Stimulated activated CD8-positive, alpha-beta memory T cell treated with anti-CD3 and anti-CD28 coated beads, Interleukin-7, amount 100 ng/mL, for 4 hours (primary cell): ENCODE measurements at places on chromosomes 16 and 17.

DNA sequence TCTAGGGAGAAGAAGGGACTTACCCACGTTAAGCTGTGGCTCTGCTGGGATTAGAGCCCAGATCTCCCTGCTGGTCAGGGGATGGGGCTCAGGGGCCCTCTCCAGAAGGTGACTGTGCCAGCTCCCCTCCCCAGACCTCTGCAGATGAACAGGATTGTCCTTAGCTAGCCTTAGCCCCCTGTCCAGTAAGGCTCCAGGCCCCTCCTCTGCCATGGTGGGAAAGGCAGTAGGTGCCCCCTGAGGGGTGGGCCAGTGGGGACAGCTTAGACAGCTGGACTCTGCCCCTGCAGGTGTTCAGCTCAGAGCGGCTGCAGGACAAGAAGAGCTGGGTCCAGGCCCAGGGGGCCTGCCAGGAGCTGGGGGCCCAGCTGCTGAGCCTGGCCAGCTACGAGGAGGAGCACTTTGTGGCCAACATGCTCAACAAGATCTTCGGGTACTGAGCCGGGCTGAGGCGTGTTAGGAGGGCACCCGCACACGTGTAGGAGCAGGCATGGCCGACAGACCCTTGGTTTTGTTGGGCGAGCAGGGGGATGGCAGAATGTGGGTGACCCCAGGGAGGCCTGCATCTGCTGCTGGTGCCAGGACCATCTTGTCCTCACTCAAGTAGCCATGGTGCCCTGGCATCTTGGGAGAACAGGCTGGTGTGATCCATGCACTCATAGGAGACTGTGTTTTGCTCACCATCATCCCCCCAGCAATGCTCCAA lies 50.9 kb downstream of the MRC2 start:
- DNase-seq = no peak

GRCh38 chr16:10296956-10297340 lies 88.9 kb upstream of the ATF7IP2 start:
- no peak for DNase-seq

DNA sequence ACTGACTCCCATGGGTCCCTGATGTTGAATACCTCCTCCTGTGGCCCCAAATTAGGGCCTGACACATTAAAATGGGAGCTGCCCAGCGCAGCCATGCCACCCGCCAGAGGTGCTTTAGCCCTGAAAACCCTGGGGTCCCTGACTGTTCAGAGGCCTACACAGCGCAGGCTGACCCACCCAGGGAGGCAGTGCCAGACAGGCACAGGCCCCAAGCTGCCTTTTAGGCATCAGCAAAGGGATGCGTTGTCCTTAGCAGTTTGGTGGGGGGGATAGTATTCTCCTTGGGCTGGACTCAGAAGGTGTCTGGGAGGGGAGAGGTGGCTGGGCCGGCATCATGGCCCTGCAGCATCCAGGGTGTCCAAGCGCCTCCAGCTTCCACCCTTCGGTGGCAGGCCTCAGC lies 1.4 kb downstream of the RAPGEFL1 start:
- no peak for DNase-seq

DNA sequence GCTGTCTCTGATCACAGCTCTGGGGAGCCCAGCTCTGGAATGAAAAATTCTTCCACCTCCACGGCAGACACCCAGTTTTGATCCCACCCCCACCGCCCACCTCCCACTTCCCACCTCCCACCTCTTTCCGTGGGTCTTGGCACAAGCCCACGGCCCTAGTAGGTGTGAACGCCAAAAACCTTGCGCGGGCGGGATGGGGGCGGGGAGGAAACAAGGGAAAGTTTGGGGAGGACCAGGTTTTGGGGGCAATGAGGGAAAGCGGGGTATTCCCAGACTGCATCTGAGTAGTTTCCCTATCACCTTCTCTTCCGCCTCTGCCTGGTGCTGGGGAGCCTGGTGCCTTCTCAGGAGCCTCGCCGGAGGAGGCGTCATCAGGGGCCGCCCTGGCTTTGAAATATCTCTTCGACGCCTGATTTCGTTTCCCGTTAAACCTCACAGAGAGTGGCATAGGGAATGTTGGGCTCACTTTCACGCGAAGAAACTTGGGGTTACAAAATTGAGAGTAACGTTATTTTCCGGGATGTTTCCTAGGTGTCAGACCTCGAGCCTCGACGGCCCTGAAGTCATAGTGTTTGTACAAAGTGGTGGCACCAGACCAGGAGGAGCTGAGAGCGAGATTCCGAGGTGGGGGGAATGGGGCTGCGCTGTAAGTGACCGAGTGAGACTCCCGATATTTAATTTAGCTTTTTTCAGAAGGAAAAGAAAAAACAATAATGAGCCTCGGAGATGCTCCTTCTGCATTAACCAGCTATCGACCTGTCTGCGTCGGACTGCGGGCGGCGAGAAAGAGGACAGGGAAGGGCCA lies 1.6 kb upstream of the IRX3 start:
- DNase-seq = no peak

- no peak for DNase-seq
These were observed 48.4 kb downstream of the COTL1 start for GRCh38 chr16:84569382-84569987.

- DNase-seq = no peak
These were observed 6.7 kb downstream of the TOM1L1 start for GRCh38 chr17:54907376-54907775.

GRCh38 chr16:19700319-19700781 lies 17.7 kb downstream of the KNOP1 start:
- no peak for DNase-seq

DNA sequence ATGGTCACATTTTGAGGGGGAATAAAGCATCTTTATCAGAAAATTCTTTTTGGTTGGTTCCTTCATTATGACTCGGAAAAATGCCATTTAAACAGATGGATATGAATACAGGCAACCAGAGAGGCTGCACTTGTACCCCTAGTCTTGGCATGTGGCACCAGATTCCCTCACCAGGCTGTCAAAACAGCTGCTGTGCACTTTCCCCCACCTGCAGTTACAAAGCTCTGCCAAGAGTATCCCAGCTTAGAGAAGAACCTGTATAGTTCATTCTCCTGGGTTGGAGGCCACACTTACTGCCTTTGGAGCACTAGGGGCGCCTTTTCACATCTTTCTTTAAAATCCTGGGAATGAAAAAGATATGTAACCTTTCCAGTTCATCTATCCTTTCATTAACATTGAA lies 190.3 kb downstream of the KIF2B start:
- no peak for DNase-seq

DNA sequence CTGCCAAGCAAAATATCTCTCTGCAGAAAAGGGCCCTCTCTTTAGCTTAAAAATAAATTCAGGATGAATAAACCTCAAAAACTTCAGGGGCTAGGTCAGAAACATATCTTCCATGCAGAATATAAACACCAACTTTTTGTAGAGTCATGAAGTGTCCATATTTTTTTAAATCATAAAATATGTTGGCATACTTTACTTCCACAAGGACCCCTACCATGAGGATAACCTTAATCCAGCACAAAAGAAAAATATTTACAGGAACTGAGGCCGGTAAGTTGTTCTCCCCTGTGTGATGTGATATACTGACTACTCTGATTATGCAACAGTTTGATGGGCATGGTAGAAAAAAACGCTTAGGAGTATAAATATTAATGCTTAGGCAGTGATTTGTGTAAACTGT lies 264.8 kb upstream of the CDH11 start:
- no peak for DNase-seq

DNA sequence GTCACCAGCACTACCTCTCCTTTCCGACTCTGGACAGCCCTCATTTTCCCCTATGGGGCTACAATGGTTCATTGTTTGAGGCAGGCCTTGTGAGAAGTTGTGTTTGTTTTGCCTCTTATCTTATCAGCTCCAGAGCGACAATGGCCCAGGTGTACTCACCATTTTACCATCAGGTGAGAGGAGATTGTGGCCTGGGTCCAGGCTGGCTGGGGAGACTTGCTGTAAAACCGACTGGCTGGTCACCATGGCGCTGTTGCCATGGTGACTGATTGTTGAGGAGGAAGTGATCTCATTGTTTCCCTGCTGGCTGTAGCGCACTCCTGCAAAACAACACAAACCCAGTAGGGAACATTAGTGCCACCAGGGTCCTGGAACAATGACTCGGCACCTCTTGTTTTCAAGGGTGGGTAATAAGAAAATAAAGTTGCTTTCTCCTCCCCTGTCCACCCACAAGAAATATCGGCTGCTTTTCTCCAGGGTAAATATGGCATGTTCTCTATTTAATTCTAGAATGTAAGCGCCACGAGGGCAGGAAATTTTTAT lies 34.4 kb downstream of the HNF1B start:
- no peak for DNase-seq

GRCh38 chr16:8948831-8949230 lies 14.9 kb downstream of the USP7 start:
- no peak for DNase-seq

- no peak for DNase-seq
These were observed 470.1 kb downstream of the TOX3 start for GRCh38 chr16:52076801-52077201.

GRCh38 chr17:15006421-15007128 lies 258.6 kb downstream of the PMP22 start:
- DNase-seq = no peak

- DNase-seq = no peak
These were observed 36.5 kb downstream of the GSE1 start for GRCh38 chr16:85649411-85650134.

DNA sequence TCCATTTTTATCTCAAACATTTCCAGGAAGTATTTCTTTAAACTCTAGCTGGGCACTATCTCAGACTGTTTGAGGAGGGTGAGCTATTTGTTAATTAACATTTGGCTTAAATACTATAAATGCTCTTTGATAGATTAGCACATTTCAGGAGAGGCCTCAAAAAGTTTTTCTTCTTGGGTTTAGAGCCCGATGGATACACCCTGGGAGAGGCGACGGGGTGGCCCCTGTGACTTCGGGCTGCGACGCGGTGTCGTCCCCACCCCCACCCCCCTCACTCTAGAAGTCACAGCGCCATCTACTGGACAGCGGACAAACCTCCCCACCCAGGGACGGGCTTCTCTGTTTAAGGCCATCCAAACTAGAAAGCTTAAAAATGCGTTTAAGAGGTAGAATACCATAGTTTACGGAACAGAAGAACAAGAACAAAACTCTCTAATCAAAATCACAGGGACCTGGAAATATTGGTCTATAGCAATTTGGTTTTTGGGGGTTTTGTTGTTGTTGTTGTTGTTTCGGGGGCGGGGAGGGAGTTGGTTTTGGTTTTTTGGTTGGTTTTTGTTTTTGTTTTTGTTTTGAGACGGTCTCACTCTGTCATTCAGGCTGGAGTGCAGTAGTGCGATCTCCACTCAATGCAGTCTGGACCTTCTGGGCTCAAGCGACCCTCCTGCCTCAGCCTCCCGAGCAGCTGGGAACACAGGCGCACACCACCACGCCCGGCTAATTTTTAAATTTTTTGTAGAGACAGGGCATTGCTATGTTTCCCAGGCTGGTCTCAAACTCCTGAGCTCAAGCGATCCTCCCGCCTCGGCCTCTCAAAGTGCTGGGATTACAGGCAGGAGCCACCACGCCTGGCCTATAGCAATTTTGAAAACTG lies 254.4 kb downstream of the C16orf95 start:
- DNase-seq = no peak

DNA sequence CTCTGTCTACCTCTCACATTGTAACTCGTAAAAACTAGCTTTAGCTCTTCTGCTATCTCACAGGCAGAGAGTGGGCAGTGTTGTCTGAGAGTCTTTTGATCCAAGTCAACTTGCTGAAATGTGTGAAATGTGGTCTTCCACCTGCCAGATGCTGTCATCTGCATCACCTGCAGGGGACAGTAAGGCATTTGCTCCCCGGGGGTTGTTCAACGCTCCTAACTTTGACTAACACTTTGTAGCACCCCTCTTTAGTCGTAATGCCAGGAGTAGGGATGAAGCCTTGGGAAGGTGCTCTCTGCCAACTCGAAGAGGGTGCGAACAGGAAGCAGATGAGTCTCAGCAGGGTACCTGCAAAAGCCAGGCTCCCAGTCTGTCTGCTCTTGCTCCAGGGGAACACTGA lies 36.1 kb downstream of the SNX11 start:
- DNase-seq = no peak

DNA sequence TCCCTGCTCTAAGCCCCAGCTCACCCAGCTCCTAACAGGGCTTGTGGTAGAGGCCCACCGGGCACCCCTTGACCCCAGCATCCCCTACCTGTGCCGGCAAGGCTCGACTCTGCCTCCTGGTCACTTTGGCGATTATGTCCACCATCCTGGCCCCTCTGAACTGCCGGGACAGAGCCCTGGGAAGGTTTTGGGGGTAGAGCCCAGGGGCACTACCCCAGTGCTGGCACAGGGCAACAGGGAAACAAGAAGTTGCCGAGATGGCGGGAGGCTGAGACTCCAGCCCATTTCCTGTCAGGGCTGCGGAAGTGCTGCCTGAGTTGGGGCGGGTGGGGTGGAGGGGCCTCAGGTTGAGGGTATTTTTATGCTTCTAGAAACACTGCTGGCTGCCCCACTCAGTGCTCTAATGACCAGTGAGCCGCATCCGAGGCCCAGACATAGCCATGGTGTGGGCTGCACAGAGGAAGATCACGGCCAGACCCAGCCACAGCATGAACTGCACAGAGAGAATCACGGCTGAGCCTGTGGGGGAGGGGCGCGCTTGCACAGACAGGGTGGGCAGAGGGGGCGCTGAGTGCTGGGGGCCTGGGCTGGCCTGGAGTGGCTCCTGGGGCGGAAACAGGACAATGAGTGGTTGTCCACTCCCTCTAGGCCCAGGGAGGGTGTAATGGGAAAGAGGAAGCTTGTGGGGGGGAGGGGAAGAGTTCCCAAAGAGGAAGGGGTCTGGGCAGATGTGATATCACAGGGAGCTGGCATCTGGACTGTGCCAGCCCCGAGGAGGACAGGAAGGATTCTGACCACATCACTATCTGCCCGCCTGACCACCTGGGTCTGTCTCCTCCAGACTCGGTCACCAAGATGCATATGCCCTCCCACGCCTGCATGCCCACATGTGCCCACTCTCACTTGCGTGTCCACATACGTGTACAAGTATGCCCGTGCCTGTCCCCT lies 22.3 kb downstream of the ARHGAP27 start:
- DNase-seq = peak; percentile 36

DNA sequence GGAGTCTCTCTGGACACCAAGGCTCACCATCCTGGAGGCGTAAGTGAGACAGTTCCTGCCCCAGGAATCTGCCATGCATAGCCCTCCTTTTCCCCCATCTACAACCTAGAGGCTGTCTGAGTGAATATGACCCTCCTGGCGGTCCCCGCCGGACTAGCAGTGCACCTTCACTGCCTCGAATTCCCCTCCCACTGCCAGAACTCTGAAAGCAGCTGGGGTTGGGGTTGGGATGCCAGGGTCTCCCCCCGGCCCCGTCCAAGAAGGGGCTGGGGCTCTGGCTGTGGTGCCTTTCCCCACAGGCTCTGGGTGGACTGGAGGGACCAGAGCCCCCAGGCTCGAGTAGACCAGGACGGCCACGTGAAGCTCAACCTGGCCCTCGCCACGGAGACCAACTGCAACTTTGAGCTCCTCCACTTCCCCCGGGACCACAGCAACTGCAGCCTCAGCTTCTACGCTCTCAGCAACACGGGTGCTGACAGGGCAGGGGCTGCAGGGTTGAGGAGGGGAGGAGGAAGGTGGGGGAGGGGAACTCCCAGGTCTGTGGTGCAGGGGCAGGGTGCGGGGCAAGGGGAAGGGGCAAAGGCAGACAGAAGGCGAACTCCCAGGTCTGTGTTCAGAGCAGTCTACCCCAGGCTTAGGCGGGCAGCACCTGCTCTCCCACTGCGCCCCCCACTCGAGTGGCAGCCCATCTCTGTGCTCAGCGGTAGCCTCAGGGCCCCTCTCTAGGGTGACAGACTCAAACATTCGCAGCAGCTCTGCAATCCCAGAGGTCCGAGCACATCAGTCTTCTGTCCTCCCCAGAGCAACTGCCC lies 1.2 kb downstream of the ZACN start:
- DNase-seq = no peak
